ENCODE measurements at places on chromosomes 6 and 20. TPM values are rescaled to one million over a fixed set of nuclear protein-coding genes. Genes with fewer than 3 reads are reported as not detected.

- no peak for ATAC-seq
Observed at GRCh38 chr20:61903575-61904340, 161.9 kb downstream of the TAF4 start.

DNA sequence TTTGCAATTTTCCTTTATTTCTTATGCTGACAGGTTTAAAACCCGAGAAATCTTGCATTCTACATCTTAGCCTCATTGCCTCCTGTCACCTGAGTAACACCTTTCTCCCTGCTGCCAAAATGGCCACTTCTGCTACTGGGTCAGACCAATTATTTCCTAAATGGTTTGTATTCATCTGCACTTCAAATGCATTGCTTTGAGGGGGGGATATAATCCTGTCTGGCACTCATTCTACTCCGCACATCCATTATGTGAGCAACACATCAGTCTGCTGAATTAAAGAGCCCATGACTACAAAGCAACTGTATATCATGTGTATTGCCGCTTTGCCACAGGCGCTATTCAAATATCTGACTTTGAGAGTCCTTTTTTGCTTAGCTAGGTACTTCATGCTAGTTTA, 141.6 kb upstream of the TSHZ2 start:
- no peak for ATAC-seq

DNA sequence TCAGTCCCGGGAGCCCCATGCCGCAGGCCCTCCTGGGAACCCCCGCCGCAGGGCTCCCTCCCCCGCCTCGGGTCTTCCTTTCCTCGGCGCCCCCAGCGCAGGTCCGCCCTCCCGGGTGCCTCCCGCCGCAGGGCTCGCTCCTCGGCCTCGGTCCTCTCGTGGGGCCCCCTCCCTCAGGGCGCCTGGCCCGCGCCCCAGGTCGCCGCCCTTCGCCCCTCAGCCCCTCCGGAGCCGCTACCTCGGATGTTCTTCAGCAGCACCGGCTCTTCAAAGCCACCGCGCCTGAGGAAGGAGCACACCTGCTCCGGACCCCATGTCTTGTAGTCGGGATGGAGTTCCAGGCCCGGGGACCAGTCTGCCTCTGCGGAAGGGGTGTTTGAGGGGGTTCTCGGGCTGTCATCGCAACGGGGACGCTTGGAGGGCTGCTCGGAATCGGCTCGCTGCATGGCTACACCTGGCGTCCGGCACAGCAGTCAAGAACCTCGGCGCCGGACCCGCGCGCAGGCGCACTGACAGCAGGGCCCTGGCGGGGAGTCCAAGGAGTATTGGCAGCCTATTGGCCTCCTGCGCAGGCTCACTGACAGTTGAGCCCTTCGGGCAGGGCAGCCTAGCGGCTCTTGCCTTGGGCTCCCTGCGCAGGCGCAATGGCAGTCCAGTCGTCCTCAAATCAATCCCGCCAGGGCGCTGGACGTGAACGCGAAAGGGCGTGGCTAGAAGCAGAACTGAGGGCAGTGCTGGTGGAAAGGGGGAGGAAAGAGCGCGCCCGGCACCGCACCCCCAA, at the start of gene SAMHD1:
SAMHD1 (minus strand) TSS at position 511 of the 781 bp plus-strand sequence; CDS start at position 446, 65 bp downstream.
- ATAC-seq: peak; percentile 94

DNA sequence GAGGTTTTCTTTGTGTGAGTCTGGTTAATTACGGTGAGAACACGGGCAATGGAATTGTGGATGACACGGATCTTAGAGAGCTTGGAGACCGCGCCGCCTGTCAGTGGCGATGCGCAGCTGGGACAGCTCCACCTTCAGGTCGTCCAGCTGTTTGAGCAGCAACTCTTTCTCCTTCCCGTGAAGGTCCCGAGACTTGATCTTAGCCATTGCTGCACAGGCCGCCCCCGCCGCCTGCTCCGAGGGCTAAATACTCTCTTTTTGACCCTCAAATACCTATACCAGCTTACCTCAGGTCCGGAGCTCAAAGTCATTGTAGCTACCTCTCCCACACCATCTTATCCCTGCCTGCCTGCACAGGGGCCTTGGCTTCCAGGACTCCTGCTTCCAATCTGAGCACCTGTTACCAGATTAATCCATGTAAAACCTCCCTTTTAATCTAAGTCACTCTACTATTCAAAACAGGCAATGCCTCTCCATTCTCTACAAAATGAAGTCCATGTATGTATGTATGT, 100.2 kb downstream of the PREP start:
- ATAC-seq: no peak

DNA sequence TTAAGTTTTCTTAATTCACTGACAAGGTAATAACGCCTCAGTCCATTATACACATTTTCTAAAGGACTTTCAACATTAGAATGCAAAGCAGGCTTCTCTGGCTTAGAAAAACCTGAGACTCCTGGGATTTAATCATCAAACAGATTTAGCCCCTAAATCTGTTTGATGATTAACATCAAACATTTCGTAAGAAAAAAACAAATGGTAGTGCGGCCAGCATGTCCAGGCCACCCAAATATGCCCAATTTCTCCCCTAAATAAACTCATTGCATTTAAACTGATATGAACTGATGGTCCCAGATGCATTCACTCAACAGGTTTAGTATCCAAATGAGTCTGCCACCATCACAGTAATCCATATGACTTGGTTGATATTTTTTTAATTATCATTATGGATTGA, 6.2 kb downstream of the TMEM74B start:
- ATAC-seq: no peak

- ATAC-seq: no peak
Observed at GRCh38 chr20:50041246-50041873, 58.6 kb downstream of the SNAI1 start.

DNA sequence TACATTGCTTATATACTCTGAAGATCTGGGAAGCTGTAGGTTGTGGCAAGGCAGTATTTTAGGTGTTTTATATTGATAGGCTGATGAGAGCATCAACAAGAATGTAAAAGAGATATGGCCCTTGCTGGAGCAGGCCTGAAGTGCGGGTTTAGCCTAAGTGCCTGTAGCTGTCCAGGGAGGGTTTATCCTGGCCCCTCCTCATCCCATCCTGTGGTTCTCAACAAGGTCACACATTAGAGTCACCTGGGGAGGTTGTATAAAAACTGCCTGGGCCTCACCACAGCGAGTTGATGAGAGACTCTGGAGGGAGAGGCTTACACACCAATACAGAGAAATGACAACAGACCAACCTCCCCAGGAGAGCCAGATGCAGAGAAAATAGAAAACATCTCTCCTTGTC, 48.4 kb downstream of the LYRM2 start:
- no peak for ATAC-seq

- ATAC-seq: no peak
Observed at GRCh38 chr6:170149681-170150589, 140.9 kb downstream of the DLL1 start.

DNA sequence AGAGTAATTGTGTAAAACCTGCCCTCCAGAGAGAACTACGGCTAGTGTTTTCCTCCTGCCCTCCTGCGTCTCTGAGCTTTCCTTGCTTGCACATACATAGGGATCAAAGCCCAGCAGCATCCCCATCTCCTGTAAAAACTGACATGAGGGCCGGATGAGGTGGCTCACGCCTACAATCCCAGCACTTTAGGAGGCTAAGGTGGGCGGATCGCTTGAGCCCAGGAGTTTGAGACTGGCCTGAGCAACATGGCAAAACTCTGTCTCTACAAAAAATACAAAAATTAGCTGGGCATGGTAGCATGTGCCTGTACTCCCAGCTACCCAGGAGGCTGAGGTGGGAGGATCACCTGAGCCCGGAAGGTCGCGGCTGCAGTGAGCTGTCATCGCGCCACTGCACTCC, 40.3 kb upstream of the SMIM29 start:
- no peak for ATAC-seq

The COL21A1 gene
- total RNA-seq: 31.8 TPM

The SNX9 gene
- total RNA-seq: 30.6 TPM

The BTN1A1 gene
- 0.22 TPM for total RNA-seq

The CD40 gene
- total RNA-seq: 0.87 TPM

The DACT2 gene
- 1.1 TPM for total RNA-seq

The EPPIN gene
- total RNA-seq: 0.31 TPM

Data from motor neuron (in vitro differentiated cells).